Naive thymus-derived CD4-positive, alpha-beta T cell (primary cell): ENCODE measurements at places on chromosomes 6 and 20.

- DNase-seq: no peak
Measured at GRCh38 chr20:44018259-44018941, 103.7 kb downstream of the TOX2 start.

DNA sequence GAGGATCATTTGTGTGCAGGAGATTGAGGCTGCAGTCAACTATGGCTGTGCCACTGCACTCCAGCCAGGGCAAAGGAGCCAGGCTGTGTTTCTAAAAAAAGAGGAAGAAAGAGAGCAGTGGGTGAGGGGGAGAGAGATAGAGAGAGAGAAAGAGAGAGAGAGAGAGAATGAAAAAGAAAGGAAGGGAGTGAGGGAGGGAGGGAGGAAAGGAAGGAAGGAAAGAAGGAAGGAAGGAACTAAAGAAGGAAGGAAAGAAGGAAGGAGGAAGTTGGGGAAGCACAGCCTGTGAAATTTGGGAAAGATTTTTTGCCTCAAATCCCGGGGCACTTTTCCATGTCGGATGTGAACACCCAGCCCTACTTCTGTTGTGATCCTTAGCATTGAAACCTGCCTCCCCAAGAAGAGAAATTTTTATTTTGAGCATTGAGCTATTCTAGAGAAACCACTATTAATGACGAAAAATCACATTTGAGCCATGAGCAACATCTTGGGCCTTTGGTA is 57.8 kb downstream of the FOXA2 start:
- DNase-seq: no peak

- DNase-seq: no peak
Measured at GRCh38 chr6:145031962-145032361, 703.4 kb downstream of the EPM2A start.

DNA sequence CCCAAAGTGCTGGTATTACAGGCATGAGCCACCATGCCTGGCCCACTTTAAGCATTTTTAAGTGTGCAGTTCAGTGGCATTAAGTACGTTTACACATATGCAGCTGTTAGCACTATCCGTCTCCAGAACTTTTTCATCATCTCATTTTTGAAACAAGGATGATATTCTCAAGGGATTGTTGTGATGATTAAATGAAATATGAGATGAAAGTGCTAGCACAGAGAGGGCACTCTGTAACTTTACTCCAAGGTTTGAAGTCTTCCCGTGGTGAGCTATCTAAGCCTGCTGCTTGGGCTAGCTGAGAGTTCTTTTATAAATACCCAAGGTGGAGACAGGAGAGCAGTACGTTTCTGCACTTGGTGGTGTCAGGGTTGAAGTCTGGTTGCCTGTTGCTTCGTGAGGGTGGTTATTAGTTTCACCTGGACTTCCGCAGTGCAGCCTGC is 6.6 kb downstream of the TM9SF4 start:
- no peak for DNase-seq

- no peak for DNase-seq
Measured at GRCh38 chr20:18272451-18272850, 15.9 kb upstream of the ZNF133 start.

DNA sequence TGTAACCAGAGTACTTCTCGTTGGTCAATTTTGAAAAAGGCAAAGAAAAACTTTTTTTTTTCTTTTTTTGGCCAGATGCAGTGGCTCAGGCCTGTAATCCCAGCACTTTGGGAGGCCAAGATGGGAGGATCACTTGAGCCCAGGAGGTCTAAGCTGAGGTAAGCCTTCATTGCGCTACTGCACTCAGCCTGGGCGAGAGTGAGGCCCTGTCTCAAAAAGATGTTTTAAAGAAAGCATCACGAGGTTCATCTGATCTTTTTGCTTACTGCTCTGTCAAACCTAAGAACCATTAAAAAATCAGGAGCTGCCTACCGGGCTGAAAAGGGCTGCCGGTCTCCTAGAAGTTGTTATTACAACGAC is 607 bp downstream of the LYRM2 start:
- no peak for DNase-seq

DNA sequence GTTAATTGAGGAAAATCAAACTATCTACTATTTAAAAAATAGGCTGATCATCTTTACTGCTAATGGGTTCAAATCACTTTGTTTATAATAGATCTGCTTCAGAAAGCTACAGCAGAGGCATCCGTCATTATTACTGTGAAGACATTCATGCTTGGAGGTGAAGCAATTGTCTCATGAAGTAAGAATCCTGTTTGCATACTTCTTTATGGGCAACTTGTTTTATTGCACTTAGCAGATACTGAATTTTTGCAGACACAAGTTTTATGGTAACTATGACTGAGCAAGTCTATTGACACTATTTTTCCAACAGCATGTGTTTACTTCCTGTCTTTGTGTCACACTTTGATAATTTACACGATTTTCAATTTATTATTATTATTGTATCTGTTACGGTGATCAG is 573.9 kb downstream of the RFPL4B start:
- DNase-seq: no peak

DNA sequence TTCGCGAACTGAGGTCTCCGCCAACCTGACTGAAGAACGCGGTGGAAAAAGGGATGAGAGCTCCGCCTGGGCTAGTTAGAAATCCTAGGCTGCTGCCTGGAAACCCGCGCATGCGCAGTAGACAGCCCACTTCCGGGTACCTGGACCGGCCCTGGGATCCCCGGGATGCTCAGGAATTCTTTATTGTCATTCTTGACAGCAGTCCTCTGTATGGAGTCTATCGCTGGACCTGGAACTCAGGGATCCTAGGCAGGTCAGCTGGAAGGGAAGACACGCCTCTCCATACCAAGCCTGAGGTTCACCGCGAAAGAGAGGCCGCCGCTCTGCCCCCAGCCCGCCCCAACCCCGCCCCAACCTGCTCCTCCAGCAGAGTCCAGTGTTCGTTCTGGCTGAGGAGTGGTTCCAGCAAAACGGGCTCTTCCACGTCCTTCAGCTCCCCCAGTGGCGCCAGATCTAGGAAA is 1379.2 kb upstream of the DEFB115 start:
- no peak for DNase-seq

- DNase-seq: no peak
Measured at GRCh38 chr6:2853769-2854395, 12.2 kb upstream of the SERPINB1 start.

GRCh38 chr6:27544612-27545260 is 71.8 kb upstream of the ZNF184 start:
- no peak for DNase-seq

GRCh38 chr20:61980647-61981583 is 84.8 kb downstream of the TAF4 start:
- DNase-seq: no peak

DNA sequence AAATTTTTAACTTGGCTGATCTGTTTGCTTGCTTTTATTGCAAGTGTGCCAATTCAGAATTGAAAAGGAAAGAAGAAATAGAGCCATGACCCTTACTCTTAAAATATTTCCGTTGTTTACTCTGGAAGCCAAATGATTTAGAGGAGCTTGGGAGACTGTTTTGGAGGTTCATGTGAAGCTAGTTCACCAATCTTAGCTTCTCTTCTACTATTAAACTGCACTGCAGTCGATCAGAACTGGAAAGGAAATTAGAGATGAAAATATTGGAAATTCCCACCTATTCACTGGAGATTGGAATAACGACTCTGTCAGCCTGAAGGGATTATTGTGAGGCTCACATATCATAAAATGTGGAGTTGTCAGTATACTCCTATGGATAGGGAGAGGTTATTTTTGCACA is 81.8 kb downstream of the MLIP start:
- DNase-seq: no peak

DNA sequence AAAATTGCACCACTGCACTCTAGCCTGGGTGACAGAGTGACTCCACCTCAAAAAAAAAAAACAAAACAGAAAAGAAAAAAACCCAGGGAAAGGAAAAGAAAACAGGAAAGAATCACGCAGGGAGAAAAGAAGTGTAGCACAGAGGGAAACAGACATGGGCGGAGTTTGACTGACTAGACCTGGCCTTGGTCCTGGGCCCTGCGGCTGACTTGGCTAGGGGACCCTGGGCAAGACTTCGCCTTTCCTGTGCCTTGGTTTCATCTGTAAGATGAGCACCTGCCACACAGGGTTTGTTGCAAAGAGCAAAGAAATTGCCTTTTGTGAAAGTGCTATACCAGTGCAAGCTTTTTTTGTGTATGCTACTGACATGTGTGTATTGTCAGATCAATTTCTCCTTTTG is 71.3 kb upstream of the KCNG1 start:
- no peak for DNase-seq

DNA sequence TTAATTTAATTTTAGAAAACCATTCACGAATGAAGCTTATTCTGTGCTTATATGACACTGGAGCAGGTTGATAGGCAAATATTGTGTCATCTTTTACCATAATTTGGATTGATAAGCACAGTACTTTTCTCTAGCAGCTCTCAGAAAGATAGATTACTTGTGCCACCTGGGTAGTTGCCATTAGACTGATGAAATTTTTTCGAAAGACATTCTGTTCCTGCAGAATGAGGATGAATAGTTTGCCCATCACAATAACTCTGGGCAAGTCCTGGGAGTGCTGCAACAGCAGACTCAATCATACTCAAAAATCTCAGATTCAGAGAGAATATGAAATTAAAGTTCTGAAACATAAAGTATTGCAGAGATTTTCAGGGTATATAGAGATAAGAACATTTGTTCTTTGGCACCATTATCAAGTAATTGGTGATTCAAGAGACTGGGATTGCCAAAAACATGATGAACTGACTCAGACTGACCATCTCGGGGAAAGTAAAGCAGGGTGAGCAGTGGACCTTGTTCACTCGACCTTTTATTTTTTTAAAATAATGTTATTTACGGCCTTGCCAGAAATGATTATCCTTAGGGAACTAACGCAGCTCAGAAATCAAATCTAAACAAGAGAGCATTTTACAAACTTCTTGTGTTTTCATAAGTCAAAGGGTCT is 65.8 kb upstream of the PTCHD4 start:
- no peak for DNase-seq

DNA sequence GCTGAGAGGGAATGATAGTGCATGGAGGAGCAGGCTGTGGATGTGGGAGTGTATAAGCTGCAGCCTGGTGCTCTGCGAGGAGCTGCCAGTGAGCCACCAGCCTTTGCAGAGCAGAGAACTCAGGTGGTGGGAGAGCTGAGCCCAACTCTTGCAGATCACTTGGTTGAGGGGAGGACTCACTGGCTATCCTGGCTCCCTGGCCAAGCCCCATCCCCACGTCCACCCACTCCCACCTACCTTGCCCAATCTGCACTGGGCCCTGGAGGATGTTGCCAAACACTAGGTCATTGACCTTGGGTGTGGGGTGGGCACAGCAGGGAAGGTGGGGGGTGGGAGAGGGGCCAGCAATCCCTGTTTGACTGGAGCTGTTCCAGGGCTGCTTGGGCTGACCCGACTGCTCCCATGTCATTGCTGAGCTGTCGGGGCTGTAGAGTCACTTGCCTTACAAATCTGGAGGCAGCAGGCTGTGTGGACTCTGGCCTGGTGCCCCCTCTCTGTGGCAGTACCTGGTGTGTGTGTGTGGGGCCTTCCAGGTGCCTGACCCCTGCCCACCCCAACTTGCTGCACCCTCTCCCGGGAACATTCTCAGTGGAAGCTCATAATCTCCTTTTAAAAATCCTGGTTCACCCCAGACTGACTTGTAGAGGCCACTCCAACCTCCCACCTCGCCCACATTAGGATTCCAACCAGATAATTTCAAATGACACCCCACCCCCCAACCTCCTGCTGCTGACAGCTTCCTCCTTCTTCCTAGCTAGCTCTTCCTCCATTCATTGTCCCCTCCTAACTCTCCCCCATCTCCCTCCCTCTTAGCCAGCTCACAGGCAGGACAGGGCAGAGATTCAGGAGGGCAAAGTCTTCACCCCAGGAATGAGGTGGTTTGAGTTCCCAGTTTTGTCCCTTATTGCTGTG is 162.3 kb downstream of the MRPL14 start:
- no peak for DNase-seq

DNA sequence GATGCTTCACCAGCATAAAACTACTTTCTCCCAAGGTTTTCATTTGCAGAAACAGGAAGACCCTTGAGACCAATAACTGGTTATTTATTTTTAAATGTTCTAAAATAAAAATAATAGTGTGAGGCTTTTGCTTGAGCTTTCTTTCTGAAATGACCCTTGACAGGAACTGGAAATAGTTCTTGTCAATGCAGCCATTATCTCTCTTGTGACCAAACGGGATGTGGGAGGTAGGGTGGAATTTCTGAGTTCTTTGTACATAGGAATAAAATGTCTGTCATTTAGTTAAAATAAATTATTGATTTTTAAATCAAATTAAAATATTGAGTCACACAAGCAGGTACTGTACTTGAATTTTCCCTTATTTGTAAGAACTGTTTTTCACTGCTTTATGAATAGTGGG is 110.2 kb upstream of the CCN2 start:
- no peak for DNase-seq

DNA sequence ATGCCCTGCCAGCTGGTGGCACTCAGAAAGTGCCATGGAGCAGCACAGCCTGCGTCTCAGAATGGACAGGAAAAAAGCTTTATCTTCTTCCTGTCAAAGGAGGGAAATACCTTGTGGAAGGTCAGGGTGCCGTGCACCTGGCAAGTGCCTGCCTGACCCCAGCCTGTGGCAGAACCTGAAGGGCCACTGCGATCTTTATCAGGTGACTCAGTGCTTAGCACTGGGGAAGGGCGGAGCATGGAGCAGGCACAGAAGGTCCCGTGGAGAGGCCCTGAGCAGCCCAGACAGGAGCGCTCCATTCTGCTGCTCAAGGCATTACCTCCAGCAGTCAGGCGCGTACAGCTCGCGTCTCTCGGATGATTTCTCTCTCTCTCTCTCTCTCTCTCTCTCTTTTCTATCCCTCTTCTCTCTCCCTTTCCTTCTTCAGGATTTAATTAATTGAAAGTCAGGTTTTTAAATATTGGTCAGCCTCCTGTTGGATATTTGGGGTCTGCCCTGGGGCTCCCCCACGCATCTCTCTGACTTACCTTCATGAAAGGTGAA is 31.7 kb downstream of the FOXC1 start:
- no peak for DNase-seq

GRCh38 chr6:73516514-73517489 is 4.0 kb downstream of the EEF1A1 start:
- no peak for DNase-seq

DNA sequence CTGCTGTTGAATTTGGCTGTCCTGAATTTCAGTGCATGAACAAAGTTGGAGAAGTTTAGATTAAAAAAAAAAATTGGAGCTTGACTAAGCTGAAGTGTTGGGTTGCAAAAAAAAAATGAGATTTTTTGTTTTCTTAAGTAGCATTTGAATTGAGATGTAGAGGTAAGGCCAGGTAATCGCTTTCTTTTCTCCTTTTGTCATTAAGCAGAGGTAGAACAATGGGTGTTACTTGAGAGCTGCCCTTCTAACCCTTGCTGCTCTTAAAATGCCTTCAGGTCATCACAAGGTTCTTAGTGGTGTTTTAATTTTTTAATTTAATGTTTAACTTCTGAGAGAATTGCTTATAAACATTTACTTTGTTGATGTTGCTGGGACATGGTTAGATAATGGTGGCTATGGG is 84.1 kb upstream of the PRDM1 start:
- DNase-seq: no peak

- no peak for DNase-seq
Measured at GRCh38 chr20:9573335-9574151, 59.2 kb downstream of the LAMP5 start.

DNA sequence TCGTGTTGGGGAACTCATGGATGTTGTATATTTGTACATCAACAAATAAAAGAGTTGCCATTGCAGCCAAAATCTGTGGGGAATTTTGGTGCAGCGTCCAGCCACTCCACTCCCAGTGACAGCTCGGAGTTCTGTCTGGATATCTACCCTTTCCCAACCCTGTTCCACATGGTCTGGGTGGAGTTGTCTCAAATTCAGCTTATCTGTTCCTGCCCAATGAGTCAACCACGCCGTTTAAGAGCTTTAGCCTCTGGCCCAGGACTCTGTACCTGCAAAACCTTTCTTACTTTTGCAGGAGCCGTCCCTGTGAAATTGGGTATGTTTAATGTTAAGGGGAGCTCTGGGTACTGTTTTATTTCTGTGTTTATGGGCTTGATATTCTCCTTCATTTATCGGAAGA is 33.9 kb upstream of the OVOL2 start:
- DNase-seq: no peak
